Brain pericyte (primary cell): ENCODE measurements at places on chromosomes 2 and 18.

DNA sequence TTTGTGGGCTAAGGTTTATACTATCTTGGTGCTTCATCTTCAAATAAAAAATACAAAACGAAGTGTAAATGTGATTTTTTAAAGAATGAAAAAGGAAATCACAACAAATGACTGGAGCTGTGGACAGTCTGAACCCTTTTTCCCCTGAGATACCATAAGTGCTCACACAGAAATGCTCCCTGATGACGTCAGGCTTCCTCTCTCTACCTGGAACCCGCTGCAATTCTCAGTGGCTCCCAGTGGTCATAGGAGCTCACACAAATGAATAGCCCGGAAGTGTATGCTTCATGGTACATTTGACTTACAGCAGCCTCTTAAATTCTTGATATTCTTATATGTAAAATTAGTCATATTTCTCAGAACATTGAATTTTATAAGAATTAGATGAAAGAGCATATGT lies 249.7 kb upstream of the GYPC start:
- no peak for DNase-seq

DNA sequence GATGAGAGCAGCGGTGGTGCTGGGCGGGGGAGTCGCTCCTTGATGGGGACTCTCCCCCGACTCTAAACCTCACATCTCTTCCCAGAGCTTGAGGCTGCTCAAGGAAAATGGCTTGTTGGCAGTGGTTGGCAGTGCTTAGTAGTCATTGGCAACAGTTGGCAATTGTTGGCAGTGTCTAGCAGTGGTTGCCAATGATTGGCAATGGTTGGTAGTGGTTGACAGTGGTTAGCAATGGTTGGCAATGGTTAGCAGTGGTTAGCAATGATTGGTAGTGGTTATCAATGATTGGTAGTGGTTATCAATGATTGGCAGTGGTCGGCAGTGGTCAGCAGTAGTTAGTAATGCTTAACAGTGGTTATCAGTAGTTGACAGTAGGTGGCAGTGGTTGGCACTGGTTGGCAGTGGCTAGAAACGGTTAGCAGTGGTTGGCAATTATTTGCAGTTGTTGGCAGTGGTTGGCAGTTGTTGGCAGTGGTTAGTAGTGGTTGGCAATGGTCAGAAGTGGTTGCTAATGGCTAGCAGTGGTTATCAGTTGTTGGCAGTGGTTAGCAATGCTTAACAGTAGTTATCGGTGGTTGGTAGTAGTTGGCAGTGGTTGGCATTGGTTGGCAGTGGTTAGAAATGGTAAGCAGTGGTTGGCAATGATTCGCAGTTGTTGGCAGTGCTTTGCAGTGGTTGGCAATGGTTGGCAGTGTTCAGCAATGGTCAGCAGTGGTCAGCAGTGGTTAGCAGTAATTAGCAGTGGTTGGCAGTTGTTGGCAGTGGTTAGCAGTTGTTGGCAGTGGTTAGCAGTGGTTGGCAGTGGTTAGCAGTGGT lies 85.4 kb upstream of the OTOS start:
- DNase-seq, result no peak

DNA sequence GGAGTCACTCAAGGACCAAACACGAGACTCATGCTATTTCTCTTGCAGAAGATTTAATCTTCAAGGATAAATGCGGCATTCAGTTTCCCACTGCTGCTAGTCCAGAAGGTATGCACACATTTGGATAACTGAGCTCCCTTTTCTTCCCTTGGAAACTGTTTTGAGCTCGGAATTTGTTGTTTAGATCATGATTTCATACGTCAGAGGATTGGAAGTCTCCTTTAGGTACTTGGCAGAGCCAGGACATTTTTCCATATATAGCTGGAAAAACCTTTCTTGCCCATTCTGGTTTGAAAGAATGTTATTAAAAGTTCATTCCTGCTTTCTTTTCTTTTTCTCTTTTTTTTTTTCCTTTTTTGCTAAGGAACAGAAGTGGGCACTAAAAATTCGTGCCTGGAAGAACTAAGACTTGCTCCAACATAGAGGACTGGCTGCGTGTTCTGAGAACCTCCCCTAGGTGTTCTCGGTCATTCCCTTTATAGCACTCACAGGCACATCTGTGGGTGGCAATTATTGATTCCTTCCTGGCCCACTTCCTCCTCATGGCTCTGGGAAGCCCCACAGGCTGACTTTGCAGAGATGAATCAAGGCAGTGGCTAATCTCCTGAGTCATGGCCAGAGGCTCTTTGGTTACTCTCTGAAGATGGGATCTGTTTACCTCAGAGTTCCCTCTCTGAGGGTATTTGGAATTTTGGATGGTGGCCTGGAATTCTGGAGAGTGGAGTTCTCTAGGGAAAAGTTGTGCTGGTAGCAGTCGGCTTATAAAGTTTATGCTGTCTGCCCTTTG lies 104.8 kb downstream of the PLCL1 start:
- DNase-seq, result no peak

- no peak for DNase-seq
Measured at GRCh38 chr18:3689091-3689490, 239.1 kb downstream of the TGIF1 start.

DNA sequence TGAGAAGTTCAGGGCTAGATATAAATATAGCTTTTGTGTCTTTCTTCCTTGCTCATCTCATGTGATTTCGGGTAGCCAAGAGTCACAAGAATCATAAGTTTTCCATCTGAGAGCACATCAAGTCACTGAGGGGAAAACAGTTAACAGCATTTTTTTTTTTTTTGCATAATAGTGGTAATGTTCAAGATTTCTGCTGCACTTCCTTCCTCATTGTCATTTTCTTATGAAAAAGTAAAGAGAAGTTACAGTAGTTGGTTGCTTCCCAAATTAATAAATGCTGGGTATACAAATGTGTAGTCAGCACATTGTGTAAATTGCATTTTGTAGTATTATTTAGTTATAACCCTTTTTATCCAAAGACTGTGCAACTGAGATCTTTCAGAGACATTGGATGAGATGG lies 93.6 kb downstream of the ZEB2 start:
- no peak for DNase-seq

DNA sequence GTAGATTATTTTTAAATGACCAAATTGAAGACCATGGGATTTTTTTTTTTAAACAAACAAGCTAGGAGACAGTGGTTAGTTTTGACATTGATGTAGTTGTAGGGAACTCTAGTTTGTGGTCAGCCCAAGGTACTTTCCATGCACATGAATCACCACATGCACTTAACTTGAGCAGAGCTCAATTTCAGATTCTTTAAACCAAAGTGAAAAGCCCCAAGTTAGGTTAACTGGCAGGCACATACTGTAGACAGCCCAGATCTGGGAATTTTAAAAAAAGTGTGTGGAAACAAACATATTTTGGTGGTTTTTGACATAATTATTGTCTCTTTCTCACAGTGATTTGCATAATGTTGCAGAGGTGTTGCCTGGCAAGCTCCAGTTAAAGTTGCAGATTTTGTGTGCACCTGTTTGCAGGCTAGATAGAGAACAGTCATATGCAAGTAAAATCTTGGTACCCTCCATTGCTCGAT lies 88.4 kb downstream of the BCL2L11 start:
- DNase-seq, result no peak

DNA sequence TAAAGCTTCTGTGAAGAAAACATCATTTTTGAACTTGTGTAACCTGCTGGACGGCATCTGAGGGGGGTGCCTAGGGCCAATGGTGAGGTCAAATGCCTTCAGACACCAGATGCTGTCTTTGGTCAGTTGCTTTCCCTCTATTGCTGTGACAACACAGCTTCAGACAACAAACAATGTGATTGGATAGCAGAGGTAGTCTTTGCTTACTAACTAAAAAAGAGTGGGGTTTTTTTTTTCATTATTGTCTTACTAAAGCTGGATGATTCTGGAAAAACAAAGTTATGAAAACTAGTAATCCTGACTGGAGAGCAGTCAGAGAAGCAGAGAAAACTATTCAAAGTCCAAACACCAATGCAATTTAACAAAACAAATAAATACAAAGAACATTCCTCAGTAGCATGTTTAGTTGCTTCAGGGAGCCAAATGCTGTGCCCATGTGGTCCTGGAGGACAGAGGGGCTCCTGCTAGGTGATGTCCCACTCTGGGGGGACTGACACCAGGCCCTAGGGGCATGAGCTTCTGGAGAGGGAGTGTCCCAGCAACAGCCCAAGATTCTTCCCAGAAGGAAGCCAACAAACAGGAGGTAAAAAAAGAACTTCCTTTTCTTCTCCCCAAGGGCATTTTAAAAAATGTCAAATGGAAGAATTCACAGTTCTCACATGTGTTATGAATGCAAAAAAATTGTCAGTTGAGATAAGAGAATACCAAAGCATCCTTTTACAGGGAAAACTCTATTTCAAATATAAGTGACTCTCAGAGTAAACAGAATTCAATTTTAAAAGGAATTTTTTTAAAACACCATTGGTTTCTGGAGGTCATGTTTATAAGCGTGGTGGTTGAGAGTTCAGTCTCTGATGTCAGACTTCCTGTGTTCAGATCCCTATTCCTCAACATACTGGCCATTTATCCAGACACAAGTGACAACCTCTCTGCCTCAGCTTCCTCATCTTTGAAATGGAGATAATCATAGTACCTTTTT lies 181.1 kb upstream of the PGAP1 start:
- DNase-seq, result peak; percentile 92

GRCh38 chr2:26529406-26530239 lies 51.7 kb upstream of the OTOF start:
- no peak for DNase-seq

- DNase-seq, result no peak
Measured at GRCh38 chr2:198905881-198906612, 551.7 kb downstream of the SATB2 start.

- DNase-seq, result no peak
Measured at GRCh38 chr2:16654833-16655444, 10.7 kb downstream of the CYRIA start.

- DNase-seq, result no peak
Measured at GRCh38 chr18:35026407-35027061, 14.7 kb upstream of the MAPRE2 start.

- DNase-seq, result no peak
Measured at GRCh38 chr2:145080426-145080825, 560.5 kb upstream of the ZEB2 start.

DNA sequence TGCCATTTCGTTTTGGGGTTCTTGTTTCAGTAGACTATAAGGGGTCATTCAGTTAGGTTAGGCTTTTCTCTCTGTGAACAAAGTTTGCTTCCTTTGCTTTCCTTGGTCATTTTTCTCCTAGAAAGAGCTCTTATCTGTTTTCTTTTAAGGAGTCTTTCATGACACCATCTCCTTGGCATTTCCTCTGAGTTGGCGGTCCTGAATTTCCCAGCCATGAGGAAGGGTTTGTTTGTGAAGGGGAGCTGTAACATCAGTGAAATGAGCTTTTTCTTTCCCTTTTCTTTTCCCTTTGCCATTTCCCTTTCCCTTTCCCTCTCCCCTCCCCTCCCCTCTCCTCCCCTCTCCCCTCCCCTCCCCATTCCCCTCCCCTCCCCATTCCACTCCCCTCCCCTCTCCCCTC lies 61.7 kb downstream of the MAP4K4 start:
- DNase-seq, result peak; percentile 62
